ENCODE measurements at places on chromosomes 1 and 21. TPM values are rescaled to one million over a fixed set of nuclear protein-coding genes. Genes with fewer than 3 reads are reported as not detected.

- DNase-seq, result peak; percentile 52
- H3K27me3 ChIP-seq, result no peaks in the 10 kb centered on the region
Observed at GRCh38 chr1:54810153-54810942, 9.2 kb upstream of the TTC22 start.

DNA sequence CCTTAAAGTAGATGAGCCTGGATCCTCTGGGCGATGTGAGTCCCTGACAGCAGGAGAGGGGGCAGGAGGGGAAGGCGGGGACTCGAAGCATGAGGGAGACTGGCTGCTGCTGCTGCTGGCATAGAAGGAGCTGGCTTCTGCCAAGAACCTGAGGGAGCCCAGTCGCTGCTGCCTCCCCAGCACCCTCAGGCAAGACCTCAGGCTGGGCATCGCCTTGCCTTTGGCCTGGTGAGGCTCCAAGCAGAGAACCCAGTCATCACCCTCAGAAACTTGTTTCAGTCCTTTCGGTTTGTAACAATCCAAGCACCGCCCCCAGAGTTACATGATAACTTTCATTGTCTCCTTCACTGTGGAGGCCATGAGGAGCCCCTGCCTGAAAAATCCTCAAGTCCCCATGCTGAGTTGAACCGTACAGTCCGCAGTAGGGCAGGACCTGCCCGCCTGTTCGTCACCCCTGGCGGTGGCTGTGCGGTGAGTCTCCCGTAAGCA, 38.8 kb downstream of the POFUT2 start:
- peaks cover 2% of the 10 kb centered on the region for H3K27me3 ChIP-seq
- no peaks in the 10 kb centered on the region for H3K4me1 ChIP-seq
- no peak for DNase-seq
- no peak overlapping the region for H3K27ac ChIP-seq
- no peak overlapping the region for H3K4me3 ChIP-seq

GRCh38 chr1:116981521-116982037, 20.0 kb upstream of the CD101 start:
- no peak overlapping the region for H3K4me3 ChIP-seq
- H3K36me3 ChIP-seq, result no peaks in the 10 kb centered on the region
- H3K27ac ChIP-seq, result no peak overlapping the region
- no peak for DNase-seq
- H3K4me1 ChIP-seq, result peaks cover 17% of the 10 kb centered on the region
- no peaks in the 10 kb centered on the region for H3K27me3 ChIP-seq

- H3K36me3 ChIP-seq, result no peaks in the 10 kb centered on the region
- no peak overlapping the region for H3K4me3 ChIP-seq
- H3K27ac ChIP-seq, result no peak overlapping the region
- H3K27me3 ChIP-seq, result no peaks in the 10 kb centered on the region
- DNase-seq, result no peak
Observed at GRCh38 chr1:19635646-19636045, 8.5 kb upstream of the NBL1 start.

- H3K27me3 ChIP-seq, result no peaks in the 10 kb centered on the region
- no peak overlapping the region for H3K27ac ChIP-seq
- peaks cover 14% of the 10 kb centered on the region for H3K4me1 ChIP-seq
- DNase-seq, result no peak
- H3K36me3 ChIP-seq, result no peaks in the 10 kb centered on the region
Observed at GRCh38 chr1:226934483-226935237, 5.4 kb upstream of the COQ8A start.

SLC16A4 gene
- 0.88 TPM for total RNA-seq

KIAA1614 gene
- total RNA-seq, result 0.33 TPM

GJA9 gene
- not detected for total RNA-seq
